Motor neuron (in vitro differentiated cells): ENCODE measurements at places on chromosomes 2 and 18.

- no peak for ATAC-seq
Observed at GRCh38 chr18:3452750-3453539, 3.0 kb downstream of the TGIF1 start.

DNA sequence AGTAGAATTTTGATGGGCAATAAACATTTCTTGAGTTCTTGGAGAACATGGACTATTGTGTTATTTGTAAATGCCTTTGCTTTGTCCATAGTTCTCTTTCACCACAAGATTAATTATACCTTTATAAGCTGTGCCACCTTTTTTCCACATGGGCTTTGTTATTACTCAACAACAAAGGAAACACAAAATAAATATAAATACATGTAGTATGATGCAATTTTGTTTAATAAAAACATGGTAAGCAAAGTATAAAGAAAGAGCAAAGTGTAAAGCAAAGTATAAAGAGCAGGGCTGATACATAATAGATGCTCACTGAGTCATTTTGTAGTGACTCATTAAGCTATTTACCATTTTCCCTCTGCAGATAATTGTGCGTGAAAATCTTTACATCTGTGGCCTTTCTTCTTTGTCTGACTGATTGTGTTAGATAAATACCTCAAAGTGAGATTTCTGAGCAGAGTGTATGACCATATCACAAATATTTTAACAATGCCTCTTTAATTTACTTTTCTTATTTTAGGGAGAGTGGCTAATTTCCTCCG is 80.9 kb downstream of the CERS6 start:
- ATAC-seq: no peak

DNA sequence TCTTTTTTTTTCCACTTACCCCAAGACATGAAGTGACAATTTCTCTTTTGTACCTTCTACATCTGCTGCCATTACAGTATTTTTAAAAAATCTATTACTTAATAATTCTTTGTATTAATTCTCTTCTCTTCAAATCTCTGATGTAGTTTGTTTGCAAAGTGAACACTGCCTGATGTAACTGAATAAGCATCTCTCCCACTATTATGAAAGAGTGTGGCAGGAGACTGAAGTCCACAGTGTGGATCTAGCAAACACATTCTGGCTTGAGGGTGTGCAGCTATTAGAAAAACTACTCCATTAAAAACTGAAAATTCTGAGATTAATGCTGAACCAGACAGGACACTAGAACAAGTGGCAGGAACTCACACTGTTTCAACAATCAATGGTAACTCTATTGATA is 5.0 kb upstream of the SERPINB8 start:
- ATAC-seq: no peak

- ATAC-seq: no peak
Observed at GRCh38 chr18:24704946-24705630, 244.7 kb downstream of the HRH4 start.

GRCh38 chr2:119263656-119264055 is 40.0 kb downstream of the STEAP3 start:
- ATAC-seq: no peak

GRCh38 chr2:207184348-207184747 is 18.6 kb upstream of the KLF7 start:
- no peak for ATAC-seq

- ATAC-seq: no peak
Observed at GRCh38 chr2:97669448-97669847, at the start of gene C2orf92. Gene C2orf92 (plus strand): TSS chr2:97669713. CDS start chr2:97669789, 76 bp downstream.

DNA sequence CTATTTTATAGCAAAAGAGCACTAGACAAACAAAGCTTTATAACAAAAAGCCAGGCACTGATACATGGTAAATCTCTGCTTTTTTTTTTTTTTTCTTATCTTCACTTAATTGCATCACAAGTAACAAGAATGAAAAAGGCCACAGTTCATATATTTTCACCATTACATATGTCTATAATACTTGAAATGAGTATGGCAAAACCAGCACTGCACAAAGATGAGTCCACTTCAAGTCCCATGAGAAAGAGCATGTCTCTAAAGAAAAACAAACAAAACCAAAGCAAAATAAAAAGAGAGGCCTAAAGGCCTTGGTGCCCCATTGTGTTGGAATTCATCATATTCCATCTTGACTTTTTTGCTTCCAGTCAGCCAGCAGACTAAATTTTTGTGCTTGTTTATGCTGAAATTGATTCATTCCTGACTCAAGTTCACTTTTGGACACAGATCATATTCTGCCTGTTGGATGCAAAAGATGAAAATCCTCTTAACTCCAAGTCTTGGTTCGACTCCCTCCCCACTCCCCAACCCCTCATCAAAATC is 264.9 kb upstream of the CCDC68 start:
- no peak for ATAC-seq

- no peak for ATAC-seq
Observed at GRCh38 chr2:228646061-228646460, 464.6 kb upstream of the SPHKAP start.

GRCh38 chr2:225282858-225283710 is 116.4 kb upstream of the NYAP2 start:
- ATAC-seq: peak; percentile 98

GRCh38 chr2:30250421-30250820 is 19.1 kb downstream of the LBH start:
- ATAC-seq: no peak

DNA sequence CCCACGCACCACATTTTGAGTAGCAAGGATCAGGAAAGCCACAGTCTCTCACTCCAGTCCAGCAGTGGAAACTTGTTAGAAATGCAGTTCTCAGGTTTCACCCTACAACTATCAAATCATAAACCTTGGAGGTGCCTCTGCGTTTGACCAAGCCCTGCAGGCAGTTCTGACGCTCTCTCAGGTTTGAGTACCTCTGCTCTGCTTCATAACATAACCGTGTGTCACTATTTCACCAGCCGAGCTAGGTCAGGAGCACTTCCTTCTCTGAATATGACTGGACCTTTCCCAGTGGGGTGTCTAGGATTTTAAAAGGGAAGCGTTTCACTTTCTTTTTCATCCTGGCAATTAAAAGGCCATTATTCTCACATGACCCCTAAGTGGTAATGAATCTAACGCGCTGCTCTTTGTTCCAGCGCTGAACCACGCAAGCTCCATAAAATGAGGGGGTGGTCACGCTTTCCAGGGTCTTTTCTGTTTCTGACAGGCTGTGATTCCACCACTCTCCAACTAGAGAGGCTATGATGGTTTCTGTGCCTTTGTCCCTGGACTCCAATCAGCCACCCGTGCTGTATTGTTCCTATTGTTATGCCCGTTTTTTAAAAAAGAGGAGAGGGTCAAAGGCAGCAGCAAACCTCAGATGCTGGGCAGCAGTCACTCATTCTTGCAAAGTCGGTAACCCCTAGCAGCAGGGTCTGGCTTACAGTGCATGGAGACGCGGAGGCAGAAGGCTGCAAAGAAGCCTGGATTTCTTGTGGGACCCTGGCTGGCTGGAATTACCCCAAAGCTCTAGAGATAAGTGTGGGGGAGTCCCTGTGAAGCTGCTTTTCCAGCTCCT is 75.2 kb upstream of the CTNNA2 start:
- no peak for ATAC-seq

DNA sequence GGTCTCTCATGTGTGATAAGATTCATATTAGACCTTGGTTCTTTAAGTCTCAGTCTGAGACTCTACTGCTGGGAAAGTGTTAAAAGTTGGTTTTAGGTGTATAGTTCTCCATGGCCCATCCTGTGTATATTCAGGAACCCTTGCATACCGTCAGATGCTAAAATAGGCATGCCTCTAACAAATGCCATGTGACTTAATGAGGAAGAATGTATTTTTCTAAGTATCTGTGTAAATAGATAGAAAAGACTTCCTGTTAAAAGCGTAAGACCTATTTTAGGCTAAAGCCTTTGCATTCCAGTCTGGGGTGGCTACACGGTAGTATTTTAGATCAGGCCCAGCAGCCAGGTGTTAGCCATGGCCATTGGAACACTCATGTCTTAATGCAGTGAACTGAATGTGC is 73.3 kb downstream of the RHBDD1 start:
- ATAC-seq: peak; percentile 16

DNA sequence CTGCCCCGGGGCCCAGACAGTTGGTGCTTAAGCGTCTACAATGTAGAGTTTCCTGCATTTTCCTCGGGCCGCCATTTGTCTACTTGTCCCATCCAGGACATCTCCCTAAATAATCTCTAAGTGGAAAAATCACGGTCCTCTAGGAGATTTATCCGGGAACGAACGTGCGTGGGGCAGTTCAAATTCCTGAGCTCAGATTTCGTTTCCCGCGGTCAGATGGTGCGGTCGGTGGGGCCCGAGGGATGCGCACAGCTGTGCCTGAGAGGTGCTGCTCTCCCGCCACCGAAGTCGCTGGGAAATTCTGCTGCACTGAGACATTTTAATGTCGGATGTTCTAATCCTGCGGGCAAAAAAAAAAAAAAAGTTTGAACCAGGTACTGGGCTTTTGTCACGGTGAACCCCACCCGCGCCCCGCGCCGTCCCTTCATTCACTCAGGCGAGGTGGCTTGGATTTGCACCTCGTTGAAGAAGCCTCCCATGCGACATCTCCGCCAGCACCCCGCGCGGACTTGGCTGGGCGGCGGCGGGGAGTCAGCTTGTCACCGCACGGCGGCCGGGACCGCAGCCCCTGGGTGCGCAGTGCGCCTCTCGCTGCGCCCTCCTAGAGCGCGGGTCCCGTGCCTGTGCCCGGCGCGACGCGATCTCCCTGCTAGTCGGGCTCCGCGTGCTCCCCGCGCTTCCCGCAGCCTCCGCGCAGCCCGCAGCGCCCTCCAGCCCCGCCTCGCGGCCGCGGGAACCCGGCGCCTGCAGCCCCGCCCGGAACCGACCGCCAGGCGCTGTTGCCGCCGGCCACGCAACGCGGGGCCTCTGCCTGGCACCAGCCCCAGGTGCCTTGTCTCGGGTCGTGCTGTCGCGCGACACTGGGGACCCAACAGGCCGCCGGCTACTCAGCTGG is 191.9 kb upstream of the TCF4 start:
- peak; percentile 90 for ATAC-seq

DNA sequence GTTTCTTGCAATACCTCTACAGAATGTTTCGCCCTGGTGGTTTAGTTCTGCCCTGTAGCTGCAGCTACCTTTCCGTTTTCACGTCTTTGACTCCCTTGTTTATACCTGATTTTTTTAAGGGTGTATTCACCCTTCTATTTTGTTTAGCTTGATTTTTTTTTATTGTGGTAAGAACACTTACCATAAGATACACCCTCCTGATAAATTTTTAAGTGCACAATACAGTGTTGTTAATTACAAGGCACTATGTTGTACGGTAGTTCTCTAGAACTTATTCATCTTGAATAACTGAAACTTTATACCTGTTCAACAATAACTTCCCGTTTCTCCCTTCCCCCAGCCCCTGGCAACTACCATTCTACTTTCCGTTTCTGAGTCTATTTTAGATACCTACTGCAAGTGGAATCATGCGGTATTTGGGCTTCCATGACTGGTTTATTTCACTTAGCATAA is 48.9 kb upstream of the NABP1 start:
- no peak for ATAC-seq

GRCh38 chr2:145431181-145431951 is 911.4 kb upstream of the ZEB2 start:
- no peak for ATAC-seq

GRCh38 chr2:195488567-195488966 is 168.5 kb upstream of the SLC39A10 start:
- ATAC-seq: no peak

GRCh38 chr2:240632306-240632721 is 7.0 kb downstream of the GPR35 start:
- ATAC-seq: no peak
